ENCODE measurements at places on chromosomes 3 and 15. TPM values are rescaled to one million over a fixed set of nuclear protein-coding genes. Genes with fewer than 3 reads are reported as not detected.

The LRRC15 gene
- total RNA-seq, result 1.4 TPM

The PFKFB4 gene
- total RNA-seq, result 3.3 TPM

The NANOGP8 gene
- total RNA-seq, result not detected

The CD86 gene
- total RNA-seq, result not detected

The DUOXA2 gene
- total RNA-seq, result not detected

The EPHA6 gene
- not detected for total RNA-seq

The PFN2 gene
- 200 TPM for total RNA-seq

The PLA2G4F gene
- total RNA-seq, result not detected

DNA sequence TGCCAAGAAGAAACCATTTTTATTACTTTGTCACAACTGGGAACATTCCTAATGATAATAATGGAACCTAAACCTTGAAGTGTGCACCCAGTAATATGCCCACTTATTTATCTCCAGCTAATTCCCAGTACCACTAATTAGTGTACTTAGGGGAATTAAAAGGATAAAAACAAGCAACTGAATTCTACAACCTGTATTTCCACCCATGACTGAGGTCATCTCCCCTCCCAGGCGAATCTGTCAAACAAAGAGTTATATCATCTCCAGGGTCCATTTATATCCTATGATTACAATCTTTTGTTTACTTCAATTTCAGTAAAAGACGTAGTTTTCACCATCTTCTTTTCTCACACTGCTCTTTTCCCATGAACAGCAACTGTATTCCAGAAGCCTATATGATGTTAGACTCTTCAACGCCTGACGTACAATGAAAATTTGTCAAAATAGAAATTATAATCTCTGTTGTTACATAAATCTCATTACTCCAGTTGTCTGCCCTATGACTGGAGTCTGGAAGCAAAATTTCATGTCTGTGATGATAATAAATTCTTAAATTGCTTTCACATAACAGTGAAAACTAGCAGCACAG, 177.6 kb downstream of the GOLIM4 start:
- no peak for DNase-seq
- H3K4me3 ChIP-seq, result no peak overlapping the region
- no peak overlapping the region for H3K27ac ChIP-seq
- H3K27me3 ChIP-seq, result no peaks in the 10 kb centered on the region
- H3K4me1 ChIP-seq, result no peaks in the 10 kb centered on the region
- H3K36me3 ChIP-seq, result no peaks in the 10 kb centered on the region

GRCh38 chr15:36275656-36276055, 303.8 kb upstream of the CDIN1 start:
- no peak for DNase-seq
- no peak overlapping the region for H3K4me3 ChIP-seq
- H3K27me3 ChIP-seq, result no peaks in the 10 kb centered on the region
- H3K4me1 ChIP-seq, result no peaks in the 10 kb centered on the region
- no peak overlapping the region for H3K27ac ChIP-seq

- no peak overlapping the region for H3K27ac ChIP-seq
- no peaks in the 10 kb centered on the region for H3K27me3 ChIP-seq
- DNase-seq, result no peak
- no peaks in the 10 kb centered on the region for H3K36me3 ChIP-seq
Observed at GRCh38 chr3:77489216-77489615, 449.3 kb downstream of the ROBO2 start.

DNA sequence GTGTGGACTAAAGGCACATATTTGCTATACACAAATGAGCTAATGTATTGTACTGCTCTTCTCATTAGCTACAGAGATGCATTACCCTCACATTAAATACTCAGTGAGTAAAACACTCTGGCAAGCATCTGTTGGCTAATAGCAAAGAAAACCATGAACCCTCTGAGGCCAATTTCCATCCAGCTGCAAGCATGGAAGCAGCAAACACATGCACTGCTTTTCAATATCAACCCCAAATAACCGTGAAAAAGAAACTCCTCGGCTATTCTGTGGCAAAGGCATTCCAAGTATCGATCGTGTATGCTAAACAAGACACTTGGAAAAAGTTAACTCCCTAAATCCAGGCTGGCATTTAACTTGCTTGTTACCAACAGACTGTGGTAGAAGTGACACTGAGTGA, 67.0 kb downstream of the PEAK1 start:
- H3K4me3 ChIP-seq, result no peak overlapping the region
- no peaks in the 10 kb centered on the region for H3K27me3 ChIP-seq
- H3K36me3 ChIP-seq, result no peaks in the 10 kb centered on the region
- DNase-seq, result no peak
- no peaks in the 10 kb centered on the region for H3K4me1 ChIP-seq

- no peaks in the 10 kb centered on the region for H3K27me3 ChIP-seq
- no peak for DNase-seq
- no peaks in the 10 kb centered on the region for H3K4me1 ChIP-seq
- no peak overlapping the region for H3K27ac ChIP-seq
- H3K36me3 ChIP-seq, result no peaks in the 10 kb centered on the region
Observed at GRCh38 chr3:110139821-110140220, 802.5 kb upstream of the DPPA4 start.

- no peak overlapping the region for H3K27ac ChIP-seq
- no peaks in the 10 kb centered on the region for H3K4me1 ChIP-seq
- no peak overlapping the region for H3K4me3 ChIP-seq
- no peaks in the 10 kb centered on the region for H3K36me3 ChIP-seq
- no peak for DNase-seq
Observed at GRCh38 chr3:110272525-110272924, 799.1 kb upstream of the NECTIN3 start.

DNA sequence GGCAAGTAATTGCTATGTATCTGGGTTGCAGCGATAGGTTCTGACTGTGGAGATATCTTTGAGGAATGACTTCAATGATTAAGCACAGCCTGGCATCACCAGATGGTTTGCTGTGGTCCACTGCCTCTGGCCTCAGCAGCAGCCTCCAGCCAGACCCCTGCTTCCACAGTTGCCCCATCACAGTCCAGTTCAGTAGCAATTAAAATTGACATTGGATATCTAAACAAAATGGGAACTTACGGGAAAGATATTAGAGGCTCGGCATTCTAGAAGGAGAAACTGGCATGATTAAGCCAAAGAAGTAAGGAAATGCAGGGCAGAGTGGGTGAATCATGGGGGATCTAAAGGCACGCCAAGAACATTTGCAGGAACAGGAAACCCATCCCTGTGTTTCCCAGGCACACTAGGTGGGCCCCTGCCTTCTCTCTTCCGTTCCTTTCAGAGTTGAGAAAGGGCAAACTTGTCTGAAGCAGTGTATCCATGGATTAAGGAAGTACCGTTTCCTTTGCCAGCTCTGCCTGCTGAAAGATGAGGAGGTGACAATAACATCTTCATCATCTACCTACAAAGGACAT, 36.3 kb upstream of the SH3BP5 start:
- no peaks in the 10 kb centered on the region for H3K36me3 ChIP-seq
- H3K27me3 ChIP-seq, result no peaks in the 10 kb centered on the region
- no peak for DNase-seq
- H3K27ac ChIP-seq, result no peak overlapping the region
- 0 out of 2 replicates have a peak, but pooled peaks cover 6% of the 10 kb centered on the region for H3K4me1 ChIP-seq
- H3K4me3 ChIP-seq, result no peak overlapping the region

- H3K4me1 ChIP-seq, result no peaks in the 10 kb centered on the region
- H3K27me3 ChIP-seq, result no peaks in the 10 kb centered on the region
- no peaks in the 10 kb centered on the region for H3K36me3 ChIP-seq
- H3K27ac ChIP-seq, result no peak overlapping the region
- DNase-seq, result no peak
Observed at GRCh38 chr3:168157099-168157700, 61.5 kb upstream of the GOLIM4 start.

DNA sequence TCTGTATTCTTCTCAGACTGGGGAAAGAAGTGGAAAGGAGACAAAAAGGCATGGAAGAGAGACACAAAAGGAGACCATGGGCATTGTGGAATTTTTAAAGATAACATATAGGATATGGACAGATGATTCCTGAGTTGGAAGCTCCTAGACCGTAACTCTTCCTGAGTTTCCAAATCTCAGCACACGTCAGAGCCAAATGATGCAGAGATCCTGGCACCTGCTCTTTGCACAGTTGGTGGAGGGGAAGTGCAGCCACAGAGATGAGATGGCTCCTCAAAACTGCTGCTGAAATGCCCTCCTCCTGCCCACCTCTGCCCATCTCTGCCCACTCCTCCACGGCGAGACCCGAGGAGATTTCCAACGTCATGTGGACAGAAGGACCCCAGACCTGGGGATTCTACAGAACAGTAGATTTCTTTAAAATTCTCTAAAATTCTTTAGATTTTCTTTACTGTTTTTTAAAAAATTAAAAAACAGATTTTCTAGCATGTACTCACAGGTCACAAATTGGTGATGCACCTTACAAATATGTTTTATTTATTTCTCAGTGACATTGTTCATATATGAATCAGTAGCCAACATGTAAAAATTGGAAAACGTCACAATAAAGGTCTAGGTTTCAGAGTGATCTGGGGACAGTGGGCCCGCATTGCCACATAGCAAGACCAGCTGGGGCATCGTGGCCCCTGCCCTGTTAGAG, 8.1 kb downstream of the CPN2 start:
- no peaks in the 10 kb centered on the region for H3K36me3 ChIP-seq
- no peak overlapping the region for H3K27ac ChIP-seq
- no peaks in the 10 kb centered on the region for H3K27me3 ChIP-seq
- H3K4me1 ChIP-seq, result no peaks in the 10 kb centered on the region
- no peak overlapping the region for H3K4me3 ChIP-seq

GRCh38 chr3:114320246-114320645, 26.4 kb downstream of the TIGIT start:
- DNase-seq, result no peak
- peaks cover 11% of the 10 kb centered on the region for H3K4me1 ChIP-seq
- no peaks in the 10 kb centered on the region for H3K27me3 ChIP-seq
- H3K36me3 ChIP-seq, result peaks cover 3% of the 10 kb centered on the region
- H3K4me3 ChIP-seq, result no peak overlapping the region
- H3K27ac ChIP-seq, result no peak overlapping the region

GRCh38 chr3:72246685-72247084, 461.7 kb upstream of the PROK2 start:
- no peaks in the 10 kb centered on the region for H3K36me3 ChIP-seq
- no peaks in the 10 kb centered on the region for H3K4me1 ChIP-seq
- DNase-seq, result no peak
- H3K27me3 ChIP-seq, result no peaks in the 10 kb centered on the region

DNA sequence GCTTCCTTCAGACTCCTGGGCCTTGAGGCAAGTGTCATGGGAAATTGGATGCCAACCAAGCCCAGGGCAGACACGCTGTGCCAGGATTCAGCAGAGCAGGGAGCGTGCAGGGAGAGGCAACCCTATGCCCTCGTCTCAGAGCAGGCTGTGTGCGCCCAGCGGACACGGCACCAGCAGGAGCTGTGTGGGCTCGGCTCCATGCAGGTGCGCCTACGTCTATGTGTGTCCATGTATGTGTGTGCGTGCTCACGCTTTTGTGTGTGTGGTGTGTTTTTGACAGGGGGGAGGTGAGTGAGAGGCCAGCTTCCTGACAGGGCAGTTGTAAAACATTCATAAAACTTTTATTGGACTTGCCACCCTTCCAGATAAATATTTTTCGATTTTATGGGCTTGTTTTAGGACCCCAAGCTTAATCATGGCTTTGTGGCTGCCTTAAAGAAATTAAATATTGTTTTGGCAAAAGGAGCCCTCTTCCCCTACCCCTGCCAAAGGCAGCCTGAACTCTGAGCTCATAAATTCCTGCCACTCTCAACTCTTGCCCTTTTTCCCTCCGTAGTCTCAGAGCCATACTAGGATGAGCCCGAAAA, 84.4 kb downstream of the DNAJB8 start:
- peaks cover 5% of the 10 kb centered on the region for H3K4me1 ChIP-seq
- no peak overlapping the region for H3K4me3 ChIP-seq
- H3K27ac ChIP-seq, result no peak overlapping the region
- H3K36me3 ChIP-seq, result no peaks in the 10 kb centered on the region
- no peak for DNase-seq

DNA sequence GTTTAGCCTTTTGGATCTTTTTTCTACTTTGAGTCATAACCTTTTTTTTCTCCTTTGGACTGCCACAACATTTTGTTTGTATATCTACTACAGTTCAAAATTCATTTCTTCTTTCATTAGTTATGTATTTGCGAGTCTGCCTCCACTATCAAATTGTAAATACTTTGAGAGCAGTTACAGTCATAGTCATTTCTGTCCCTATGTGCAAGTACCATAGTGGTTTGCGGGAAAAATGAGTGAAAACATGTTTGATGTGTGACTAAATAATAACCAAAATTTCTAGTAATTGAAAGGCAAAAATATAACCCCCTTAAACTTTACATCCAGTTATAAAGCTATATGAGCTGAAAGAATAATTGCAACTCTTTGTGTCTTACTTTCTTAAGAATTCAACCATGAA, 45.8 kb upstream of the CCDC50 start:
- no peak overlapping the region for H3K4me3 ChIP-seq
- no peaks in the 10 kb centered on the region for H3K4me1 ChIP-seq
- H3K27ac ChIP-seq, result no peak overlapping the region

- no peak for DNase-seq
- H3K27ac ChIP-seq, result no peak overlapping the region
- no peaks in the 10 kb centered on the region for H3K36me3 ChIP-seq
- no peaks in the 10 kb centered on the region for H3K27me3 ChIP-seq
Observed at GRCh38 chr3:100879195-100879810, 113.9 kb downstream of the ABI3BP start.

GRCh38 chr3:104961851-104962250, 404.9 kb upstream of the ALCAM start:
- DNase-seq, result no peak
- H3K27ac ChIP-seq, result no peak overlapping the region
- peaks cover 3% of the 10 kb centered on the region for H3K4me1 ChIP-seq
- H3K27me3 ChIP-seq, result no peaks in the 10 kb centered on the region
- no peak overlapping the region for H3K4me3 ChIP-seq

DNA sequence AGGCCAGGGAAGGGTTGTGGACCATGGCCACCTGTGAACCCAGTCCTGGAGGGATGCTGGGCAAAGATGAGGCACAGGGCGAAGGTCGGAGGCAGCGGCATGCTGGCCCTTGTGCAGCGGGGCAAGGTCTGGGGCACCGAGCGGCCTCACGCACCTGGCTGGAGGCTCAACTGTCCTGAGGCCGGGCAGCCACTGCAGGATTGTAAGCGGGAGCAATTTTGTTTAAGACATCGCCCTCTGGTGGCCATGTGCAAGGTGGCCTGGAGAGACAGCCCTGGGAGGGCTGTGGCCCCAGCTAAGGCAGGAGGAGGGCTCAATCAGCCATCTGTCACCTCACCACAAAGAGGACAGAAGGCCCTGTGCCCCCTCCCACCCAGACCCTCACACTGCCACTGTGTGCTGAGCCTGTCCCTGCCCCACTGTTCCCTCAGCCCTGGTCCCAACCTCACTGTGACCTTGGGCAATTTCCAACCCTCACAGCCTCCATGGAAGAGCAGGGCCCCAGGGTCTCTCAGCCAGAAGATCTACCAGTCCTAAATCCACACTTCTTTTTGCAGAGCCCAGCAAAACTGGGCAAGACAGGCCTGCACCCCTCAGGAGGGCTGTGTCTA, 46.2 kb downstream of the TPRA1 start:
- no peak overlapping the region for H3K4me3 ChIP-seq
- H3K27ac ChIP-seq, result no peak overlapping the region
- no peaks in the 10 kb centered on the region for H3K36me3 ChIP-seq
- peaks cover 1% of the 10 kb centered on the region for H3K27me3 ChIP-seq
- peak; percentile 33 for DNase-seq

Measured in SJSA1 (cell line).